DND-41 (cell line): ENCODE measurements at places on chromosomes 3 and 15.

DNA sequence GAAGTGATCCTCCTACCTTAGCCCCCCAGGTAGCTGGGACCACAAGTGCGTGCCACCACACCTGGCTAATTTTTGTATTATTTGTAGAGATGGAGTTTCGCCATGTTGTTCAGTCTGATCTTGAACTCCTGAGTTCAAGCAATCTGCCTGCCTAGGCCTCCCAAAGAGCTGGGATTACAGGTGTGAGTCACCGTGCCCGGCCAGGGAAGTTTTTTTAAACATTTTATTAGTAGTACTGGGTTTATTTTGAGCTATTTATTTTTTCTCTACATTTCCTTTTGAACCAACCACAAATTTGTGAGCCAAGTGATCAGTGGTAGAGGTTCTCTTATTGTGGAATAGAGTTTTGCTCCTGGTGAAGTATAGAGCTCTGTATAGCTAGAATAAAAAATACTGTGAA is 33.7 kb downstream of the ARMC8 start:
- DNase-seq, result no peak

DNA sequence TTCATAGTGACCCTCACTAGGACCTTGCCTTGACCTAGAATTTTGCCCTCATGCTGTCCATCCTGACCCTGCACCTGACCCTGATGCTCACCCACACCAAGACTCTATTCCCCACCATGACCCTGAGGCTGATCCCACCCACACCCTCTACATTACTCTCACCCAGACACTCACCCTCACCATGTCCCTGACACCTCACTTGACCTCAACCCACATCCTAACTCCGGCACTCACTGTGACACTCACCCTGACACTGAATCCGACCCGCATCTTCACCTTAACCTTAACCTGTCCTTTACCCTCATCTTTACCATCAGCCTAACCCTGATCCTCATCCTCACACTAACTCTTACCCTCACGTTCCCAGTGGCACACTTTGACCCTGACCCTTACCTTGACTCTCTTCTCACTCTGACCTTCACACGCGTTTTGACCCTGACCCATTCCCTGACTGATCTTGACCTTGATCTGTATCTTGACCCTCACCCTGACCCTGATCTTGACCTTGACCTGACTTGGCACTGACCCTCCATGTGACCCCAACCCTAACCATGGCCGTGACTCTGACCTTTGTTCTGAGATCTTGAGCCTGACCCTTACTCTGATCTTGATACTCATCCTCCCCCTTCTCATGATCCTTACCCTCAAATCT is 22.2 kb upstream of the SLC25A26 start:
- no peak for DNase-seq

DNA sequence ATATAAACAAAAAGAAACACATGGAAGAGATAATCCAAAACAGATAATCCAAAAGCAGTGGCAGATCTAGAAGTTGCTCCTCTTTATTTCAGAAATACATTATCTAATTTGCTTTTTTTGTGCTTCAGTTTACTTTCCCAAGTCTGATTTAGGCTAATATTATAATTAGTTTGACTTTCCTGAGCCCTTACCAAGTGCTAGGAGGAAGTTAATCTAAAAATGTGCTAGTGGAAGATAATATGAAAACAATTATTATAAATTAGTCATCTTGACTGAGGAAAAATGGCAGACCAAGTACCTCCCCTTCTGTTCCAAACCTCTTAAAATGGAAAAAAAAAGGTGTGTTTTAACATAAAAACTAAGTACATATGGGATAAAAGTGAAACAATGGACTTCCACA is 17.5 kb downstream of the SLC9A9 start:
- DNase-seq, result no peak

- no peak for DNase-seq
Measured at GRCh38 chr15:88623632-88624031, 2.5 kb downstream of the AEN start.

DNA sequence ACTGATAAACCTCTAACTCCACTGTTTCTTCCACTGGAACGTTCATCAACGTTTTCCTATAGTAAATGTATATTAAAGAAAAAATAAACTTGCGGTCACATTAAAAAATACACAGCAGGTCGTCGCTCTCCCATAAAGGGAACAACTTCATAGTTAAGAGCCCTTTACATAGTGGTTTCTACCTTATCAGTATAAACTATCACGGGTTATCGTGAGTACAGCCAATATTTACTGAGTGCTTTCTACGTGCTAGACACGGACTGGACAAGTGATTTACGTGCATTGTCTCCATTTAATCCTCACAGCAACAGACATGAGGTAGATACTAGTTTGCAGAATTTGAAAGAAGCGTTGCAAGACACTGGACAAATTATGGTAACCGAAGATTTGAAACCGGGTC is 964 bp upstream of the TASOR start:
- no peak for DNase-seq
